GM23248 (cell line): ENCODE measurements at places on chromosomes 2 and 18. TPM values are rescaled to one million over a fixed set of nuclear protein-coding genes. Genes with fewer than 3 reads are reported as not detected.

The NT5DC4 gene
- total RNA-seq: not detected in 2 replicates

The LOXHD1 gene
- not detected in 2 replicates for total RNA-seq

The CAPN14 gene
- total RNA-seq: 0.11 TPM in 1 of 2 replicates, not detected in the other

The SCN1A gene
- 0.13 TPM in 1 of 2 replicates, not detected in the other for total RNA-seq

The SLC9A4 gene
- not detected in 2 replicates for total RNA-seq

The VWC2L gene
- total RNA-seq: not detected in 2 replicates

The TNFRSF11A gene
- 0.22 TPM in 1 of 2 replicates, not detected in the other for total RNA-seq

The CFAP65 gene
- total RNA-seq: not detected in 2 replicates

The CYB5A gene
- total RNA-seq: 21.5 and 55.0 TPM in 2 replicates
